ENCODE measurements at places on chromosomes 4 and X.

- peak; percentile 65 for DNase-seq
Observed at GRCh38 chr4:149980941-149981340, 97.3 kb upstream of the DCLK2 start.

GRCh38 chr4:87213421-87214075 lies 6.9 kb downstream of the KLHL8 start:
- no peak for DNase-seq

GRCh38 chr4:122602277-122603142 lies 18.4 kb downstream of the IL21 start:
- peak; percentile 11 for DNase-seq

- DNase-seq: no peak
Observed at GRCh38 chrX:144040793-144041192, 156.9 kb downstream of the UBE2NL start.

GRCh38 chr4:4761128-4761982 lies 98.1 kb upstream of the MSX1 start:
- no peak for DNase-seq

DNA sequence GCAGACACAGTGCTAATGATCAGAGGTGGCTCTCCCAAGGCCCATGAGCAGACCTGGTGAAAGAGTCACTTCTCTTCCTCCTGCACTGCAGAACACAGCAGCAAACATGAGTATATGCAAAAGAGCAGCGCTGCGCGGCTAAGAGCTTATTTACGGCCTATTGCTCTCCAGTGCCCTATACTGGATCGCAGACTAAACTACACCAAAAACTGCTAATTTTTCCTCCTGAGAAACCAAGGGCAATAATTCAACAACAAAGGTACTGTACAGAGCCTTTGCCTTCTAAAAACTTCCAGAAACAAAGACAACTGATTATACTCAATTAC lies 702.5 kb downstream of the ARAP2 start:
- DNase-seq: no peak
